ENCODE measurements at places on chromosomes 1 and 21. TPM values are rescaled to one million over a fixed set of nuclear protein-coding genes. Genes with fewer than 3 reads are reported as not detected.
A peak's percentile ranks its signal among the peaks of the same experiment; 100 is the strongest.

The S100A2 gene
- not detected for total RNA-seq

GRCh38 chr1:183685112-183685713 is 32.1 kb upstream of the APOBEC4 start:
- H3K4me1 ChIP-seq, result peaks cover 5% of the 10 kb centered on the region
- DNase-seq, result no peak
- no peak overlapping the region for H3K27ac ChIP-seq
- no peak overlapping the region for H3K4me3 ChIP-seq

- no peak overlapping the region for H3K4me3 ChIP-seq
- no peak overlapping the region for H3K27ac ChIP-seq
- no peaks in the 10 kb centered on the region for H3K36me3 ChIP-seq
- H3K27me3 ChIP-seq, result no peaks in the 10 kb centered on the region
Measured at GRCh38 chr1:227939791-227940771, 7.7 kb downstream of the WNT9A start.

- no peaks in the 10 kb centered on the region for H3K27me3 ChIP-seq
- H3K27ac ChIP-seq, result no peak overlapping the region
- no peak for DNase-seq
- no peak overlapping the region for H3K4me3 ChIP-seq
- peaks cover 44% of the 10 kb centered on the region for H3K4me1 ChIP-seq
Measured at GRCh38 chr1:11350265-11350664, 77.3 kb downstream of the UBIAD1 start.

DNA sequence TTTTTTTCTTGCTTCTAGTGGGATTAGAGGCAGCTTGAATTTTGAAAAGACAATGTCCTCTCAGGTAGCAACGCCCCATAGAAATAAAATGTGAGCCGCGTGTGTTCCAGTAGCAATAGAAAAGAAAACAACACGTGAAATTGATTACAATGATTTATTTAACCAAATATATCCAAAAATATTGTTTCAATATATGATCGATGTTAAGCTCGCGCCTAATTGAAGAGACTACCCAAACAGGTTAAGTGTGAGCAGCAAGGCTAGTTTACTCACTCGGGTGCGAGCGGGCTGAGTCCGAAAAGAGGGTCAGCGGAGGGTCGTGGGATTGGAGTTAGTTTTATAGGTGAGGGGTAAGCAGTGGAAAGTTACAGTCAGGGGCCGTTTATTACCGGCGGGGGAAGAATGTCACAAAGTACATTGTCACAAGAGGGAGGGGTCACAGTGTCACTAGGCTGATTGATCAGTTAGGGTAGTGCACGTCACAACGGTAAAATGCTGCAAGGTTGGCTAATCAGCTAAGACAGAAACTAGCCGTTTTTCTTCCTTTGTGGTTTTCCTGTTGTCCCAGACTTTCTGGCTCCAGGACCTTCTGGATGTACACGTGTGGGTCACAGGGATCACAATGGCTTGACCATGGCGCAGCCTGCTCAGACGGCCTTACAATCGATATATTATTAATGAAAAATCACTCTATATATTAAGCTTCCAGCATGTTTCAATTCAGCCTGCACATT is 697 bp upstream of the ZNF670 start:
- H3K4me3 ChIP-seq, result peak overlapping the region; percentile 98
- H3K27ac ChIP-seq, result no peak overlapping the region
- H3K4me1 ChIP-seq, result peaks cover 33% of the 10 kb centered on the region
- no peaks in the 10 kb centered on the region for H3K27me3 ChIP-seq
- DNase-seq, result no peak

GRCh38 chr1:239993366-239993765 is 98.3 kb upstream of the FMN2 start:
- no peak for DNase-seq
- H3K4me3 ChIP-seq, result no peak overlapping the region
- H3K27ac ChIP-seq, result no peak overlapping the region
- H3K4me1 ChIP-seq, result peaks cover 3% of the 10 kb centered on the region

The FASLG gene
- total RNA-seq, result not detected

The ERG gene
- total RNA-seq, result 0.61 TPM

The S100A1 gene
- not detected for total RNA-seq

The LRRC39 gene
- total RNA-seq, result 1.3 TPM

DNA sequence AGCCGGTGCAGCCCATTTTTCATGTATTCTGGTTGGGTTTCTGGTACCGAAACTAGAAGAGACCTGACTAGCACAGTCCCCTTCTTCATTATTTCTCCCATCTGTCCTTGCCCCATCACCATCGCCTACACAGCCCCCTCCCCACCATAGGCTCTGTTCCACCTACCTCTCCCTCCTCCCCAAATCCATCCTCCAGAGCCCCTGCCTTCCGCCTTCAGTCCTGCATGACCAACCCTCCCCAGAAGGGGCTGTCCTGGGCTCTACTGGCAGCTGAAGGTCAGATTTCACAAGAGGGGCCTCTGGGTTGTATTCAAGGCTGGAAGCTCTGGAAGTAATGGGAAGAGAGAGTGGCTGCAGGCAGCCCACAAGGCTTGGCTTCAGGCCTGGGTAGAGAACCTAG is 55.2 kb downstream of the SDC3 start:
- DNase-seq, result no peak
- H3K4me3 ChIP-seq, result no peak overlapping the region
- no peaks in the 10 kb centered on the region for H3K36me3 ChIP-seq
- H3K27ac ChIP-seq, result no peak overlapping the region
- H3K27me3 ChIP-seq, result no peaks in the 10 kb centered on the region

The TCEANC2 gene
- 8.5 TPM for total RNA-seq

- H3K27ac ChIP-seq, result no peak overlapping the region
- no peak for DNase-seq
- no peaks in the 10 kb centered on the region for H3K27me3 ChIP-seq
- no peaks in the 10 kb centered on the region for H3K4me1 ChIP-seq
- H3K36me3 ChIP-seq, result no peaks in the 10 kb centered on the region
Measured at GRCh38 chr21:28696844-28697410, 295.8 kb downstream of the LTN1 start.

GRCh38 chr1:85042413-85042812 is 5.9 kb downstream of the MCOLN3 start:
- DNase-seq, result no peak
- H3K27ac ChIP-seq, result no peak overlapping the region
- peaks cover 66% of the 10 kb centered on the region for H3K27me3 ChIP-seq
- H3K4me3 ChIP-seq, result no peak overlapping the region
- peaks cover 5% of the 10 kb centered on the region for H3K4me1 ChIP-seq

DNA sequence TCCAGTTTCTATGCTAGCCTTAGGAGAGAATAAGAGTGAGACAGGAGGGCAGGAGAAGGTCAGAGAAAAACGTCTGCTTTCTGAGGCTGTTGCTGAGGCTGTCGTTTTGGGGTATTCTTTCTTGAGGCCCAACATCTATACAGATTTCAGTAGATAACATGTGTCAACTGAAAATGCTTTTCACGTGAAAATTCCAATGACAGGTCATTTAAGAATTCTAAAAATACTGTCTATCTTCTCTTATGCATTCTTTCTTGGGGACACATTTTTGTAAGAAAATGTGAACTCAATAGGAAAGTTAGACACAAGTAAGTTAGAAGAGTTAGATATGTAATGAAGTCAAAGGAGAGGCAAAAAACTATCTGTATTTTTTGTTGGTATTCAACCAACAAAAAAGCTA is 150.8 kb downstream of the TGFB2 start:
- H3K4me3 ChIP-seq, result no peak overlapping the region
- no peak overlapping the region for H3K27ac ChIP-seq
- no peak for DNase-seq
- H3K4me1 ChIP-seq, result peaks cover 18% of the 10 kb centered on the region

DNA sequence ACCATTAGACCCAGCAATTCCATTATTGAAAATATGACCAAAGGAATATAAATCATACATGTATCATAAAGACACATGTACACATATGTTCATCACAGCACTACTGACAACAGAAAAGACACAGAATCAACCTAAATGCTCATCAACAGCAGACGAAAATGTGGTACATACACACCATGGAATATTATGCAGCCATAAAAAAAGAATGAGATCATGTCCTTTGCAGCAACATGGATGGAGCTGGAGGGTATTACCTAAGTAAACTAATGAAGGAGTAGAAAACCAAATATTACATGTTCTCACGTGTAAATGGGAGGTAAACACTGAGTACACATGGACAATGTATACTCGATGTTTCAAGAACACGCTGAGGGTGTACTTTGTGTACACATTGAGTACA is 15.9 kb downstream of the AKT3 start:
- no peaks in the 10 kb centered on the region for H3K4me1 ChIP-seq
- H3K4me3 ChIP-seq, result no peak overlapping the region
- no peaks in the 10 kb centered on the region for H3K27me3 ChIP-seq
- DNase-seq, result no peak

DNA sequence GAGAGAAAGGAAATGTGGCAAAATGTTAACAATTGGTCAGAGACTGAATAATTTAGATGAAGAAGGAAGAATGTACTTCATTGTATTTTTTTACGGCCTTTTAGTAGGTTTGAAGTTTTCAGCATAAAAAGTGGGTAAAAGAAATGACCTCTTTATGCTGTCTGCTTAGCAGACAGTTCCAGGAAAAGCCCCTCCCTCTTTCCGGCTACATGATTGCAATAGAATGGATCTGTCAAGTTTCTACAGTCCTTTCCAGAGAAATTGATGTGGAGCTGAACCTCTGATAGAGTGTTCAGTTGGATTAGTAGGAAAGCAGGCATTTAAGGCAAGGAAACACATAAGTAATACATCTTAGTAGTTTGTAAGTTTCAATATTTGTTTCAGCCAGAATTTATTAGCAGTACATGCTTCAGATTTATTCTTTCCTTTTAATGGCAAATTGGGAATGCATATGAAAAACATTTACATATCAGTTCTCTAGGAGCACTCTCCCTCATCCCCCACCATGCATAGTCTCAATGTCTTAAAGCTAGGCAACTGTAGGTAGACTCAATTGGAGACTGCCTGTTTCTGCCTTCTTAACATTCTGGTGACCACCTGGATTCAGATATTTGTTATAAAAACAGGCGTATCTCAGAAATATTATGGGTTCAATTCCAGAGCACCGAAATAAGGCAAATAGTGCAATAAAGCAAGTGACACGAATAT is 36.4 kb downstream of the HS2ST1 start:
- H3K4me1 ChIP-seq, result peaks cover 38% of the 10 kb centered on the region
- H3K4me3 ChIP-seq, result no peak overlapping the region
- H3K27ac ChIP-seq, result no peak overlapping the region
- H3K27me3 ChIP-seq, result no peaks in the 10 kb centered on the region
- no peak for DNase-seq
- no peaks in the 10 kb centered on the region for H3K36me3 ChIP-seq

DNA sequence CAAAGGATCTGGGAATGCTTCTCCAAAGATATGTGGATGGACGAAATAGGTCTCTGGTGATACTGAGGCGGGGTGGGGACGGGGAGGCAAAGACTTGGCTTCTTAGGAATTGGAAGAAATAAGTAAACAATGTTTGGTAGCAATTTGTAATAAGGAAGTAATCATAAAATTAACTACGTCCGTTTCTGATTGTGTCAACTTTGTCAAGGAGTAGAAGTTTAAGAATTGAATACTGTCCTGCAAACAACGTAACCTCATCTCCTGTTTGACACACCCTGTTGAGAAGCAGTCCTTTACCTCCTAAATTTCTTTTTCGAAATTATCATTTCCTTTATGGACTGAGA is 471 bp downstream of the POLR3C start:
- H3K4me1 ChIP-seq, result peaks cover 21% of the 10 kb centered on the region
- H3K36me3 ChIP-seq, result peaks cover 19% of the 10 kb centered on the region
- DNase-seq, result no peak
- H3K27ac ChIP-seq, result peak overlapping the region; percentile 100
- peak overlapping the region; percentile 99 for H3K4me3 ChIP-seq

The CITED4 gene
- 11.3 TPM for total RNA-seq

DNA sequence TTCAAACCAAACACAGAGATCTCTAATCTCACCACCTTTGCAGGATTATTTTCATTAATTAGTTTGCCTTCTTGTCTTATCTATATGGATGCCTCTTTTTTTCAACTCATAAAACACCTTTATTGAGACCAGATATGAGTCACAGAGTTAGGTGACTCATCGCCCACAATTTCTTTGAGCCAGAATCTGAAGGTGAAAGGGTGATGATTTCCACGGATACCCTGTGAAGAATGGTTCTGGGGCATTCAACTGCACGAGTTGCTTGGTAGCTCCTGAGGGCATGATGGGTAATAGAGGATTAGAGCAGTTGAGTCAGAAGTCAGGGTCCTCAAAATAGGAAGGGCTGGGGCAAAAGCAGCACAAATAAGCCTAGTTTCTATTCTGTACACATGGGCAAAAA is 128.2 kb downstream of the TBX19 start:
- no peak overlapping the region for H3K27ac ChIP-seq
- no peaks in the 10 kb centered on the region for H3K36me3 ChIP-seq
- no peak for DNase-seq
- H3K4me1 ChIP-seq, result no peaks in the 10 kb centered on the region
- no peak overlapping the region for H3K4me3 ChIP-seq
- H3K27me3 ChIP-seq, result peaks cover 3% of the 10 kb centered on the region

DNA sequence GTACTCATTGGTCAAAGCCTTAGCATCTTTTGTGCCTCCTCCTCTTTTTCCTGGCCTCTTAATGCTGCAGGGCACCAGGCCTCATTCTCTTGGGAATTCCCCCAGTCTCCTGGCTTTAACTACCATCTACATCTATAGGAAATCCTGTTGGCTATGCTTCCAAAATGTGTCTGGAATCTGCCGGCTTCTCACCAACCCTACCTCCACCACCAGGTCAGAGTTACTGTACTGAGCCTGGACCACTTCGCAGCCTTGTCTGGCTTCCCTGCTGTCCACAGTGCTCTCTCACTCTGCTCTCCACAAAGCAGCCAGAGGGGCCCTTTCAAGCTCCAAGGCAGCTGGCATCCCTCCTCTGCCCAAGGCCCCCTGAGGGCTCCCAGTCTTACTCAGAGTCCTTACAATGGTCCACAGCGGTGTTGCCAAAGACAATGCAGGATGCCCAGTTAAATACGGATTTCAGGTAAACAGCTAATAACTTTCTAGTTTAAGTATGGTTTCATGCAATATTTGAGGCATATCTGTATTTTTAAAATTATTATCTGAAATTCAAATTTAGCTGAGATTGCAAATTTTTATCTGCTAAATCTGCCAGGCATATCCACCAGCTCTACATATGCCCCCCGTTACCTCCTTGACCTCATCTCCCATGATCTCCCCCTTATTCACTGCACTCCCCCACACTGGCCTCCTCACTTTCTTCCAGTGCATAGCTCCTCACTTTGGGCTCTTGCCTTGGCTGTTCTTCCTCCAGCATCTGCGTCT is 34.5 kb upstream of the FAM163A start:
- no peak overlapping the region for H3K27ac ChIP-seq
- no peak for DNase-seq
- peaks cover 4% of the 10 kb centered on the region for H3K36me3 ChIP-seq
- no peaks in the 10 kb centered on the region for H3K4me1 ChIP-seq

Data from neural crest cell (in vitro differentiated cells).